ENCODE measurements at places on chromosomes 6 and 20.

DNA sequence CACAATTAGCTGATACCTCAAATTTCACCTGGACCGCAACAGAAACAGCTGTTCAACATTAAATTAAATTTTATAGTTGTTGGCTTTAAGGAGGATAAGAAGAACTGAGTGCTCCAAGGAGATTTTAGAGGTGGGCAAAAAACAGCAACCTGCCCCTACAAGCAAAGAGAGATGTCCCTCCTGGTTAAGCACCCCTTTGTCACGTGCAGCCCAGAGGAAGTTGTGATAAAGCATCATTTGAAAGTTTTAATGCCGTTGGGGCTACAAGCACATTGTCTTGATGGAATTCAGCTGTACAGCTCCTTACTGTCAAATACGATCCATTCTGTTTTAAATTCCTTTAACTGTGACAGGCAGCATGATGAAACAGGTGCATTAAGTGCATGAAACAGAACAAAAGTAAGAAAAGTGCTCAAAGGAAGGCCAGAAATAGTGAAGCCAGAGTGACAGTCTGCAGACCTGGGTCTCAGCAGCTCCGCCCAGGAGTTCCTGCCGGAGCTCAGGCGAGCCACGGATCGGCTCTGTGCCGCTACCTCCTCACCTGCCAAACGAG lies 195.0 kb downstream of the GMPR start:
- no peak for DNase-seq

- DNase-seq = no peak
Observed at GRCh38 chr6:162387718-162388382, 339.7 kb downstream of the PRKN start.

- DNase-seq = no peak
Observed at GRCh38 chr20:15794409-15794808, 778.8 kb downstream of the KIF16B start.

GRCh38 chr6:42440778-42441696 lies 10.7 kb downstream of the TRERF1 start:
- DNase-seq = no peak

DNA sequence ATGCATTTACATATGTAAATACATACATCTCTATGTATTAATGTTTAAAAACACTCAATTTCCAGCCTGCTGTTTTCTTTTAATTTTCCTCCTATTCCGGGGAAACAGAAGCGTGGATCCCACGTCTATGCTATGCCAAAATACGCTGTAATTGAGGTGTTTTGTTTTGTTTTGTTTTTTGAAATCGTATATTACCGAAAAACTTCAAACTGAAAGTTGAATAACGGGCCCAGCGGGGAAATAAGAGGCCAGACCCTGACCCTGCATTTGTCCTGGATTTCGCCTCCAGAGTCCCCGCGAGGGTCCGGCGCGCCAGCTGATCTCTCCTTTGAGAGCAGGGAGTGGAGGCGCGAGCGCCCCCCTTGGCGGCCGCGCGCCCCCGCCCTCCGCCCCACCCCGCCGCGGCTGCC lies 355 bp upstream of the BMP2 start:
- DNase-seq = no peak

DNA sequence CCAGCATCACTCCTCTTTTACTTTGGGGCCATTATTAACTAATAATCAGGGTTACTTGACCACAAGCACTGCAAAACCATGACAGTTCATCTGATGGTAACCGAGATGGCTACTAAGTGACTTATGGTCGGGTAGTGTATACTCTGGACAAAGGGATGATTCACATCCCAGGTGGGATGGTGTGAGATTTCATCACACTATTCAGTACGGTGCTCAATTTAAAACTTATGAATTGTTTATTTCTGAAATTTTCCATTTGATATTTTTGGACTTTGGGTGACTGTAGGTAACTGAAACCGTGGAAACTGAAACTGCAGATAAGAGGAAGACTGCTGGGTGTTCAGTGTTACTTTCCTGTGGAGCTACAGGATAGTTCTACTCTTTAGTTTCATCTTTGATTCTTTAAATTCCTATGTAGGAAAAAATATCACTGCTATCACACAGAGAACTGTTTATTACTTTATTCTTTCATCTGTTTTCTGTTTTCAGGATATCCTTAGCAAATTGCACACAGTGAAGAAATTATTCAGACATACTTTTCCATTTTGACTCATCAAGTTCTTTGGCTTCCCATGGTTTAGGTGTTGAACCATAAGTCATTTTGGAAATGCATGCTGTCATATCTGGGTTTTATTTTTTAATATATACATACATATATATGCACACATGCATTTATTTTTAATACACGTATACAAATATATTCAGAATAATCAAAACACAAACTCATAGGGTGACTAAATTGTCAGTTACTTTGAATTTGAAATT lies 59.1 kb upstream of the C20orf144 start:
- no peak for DNase-seq

DNA sequence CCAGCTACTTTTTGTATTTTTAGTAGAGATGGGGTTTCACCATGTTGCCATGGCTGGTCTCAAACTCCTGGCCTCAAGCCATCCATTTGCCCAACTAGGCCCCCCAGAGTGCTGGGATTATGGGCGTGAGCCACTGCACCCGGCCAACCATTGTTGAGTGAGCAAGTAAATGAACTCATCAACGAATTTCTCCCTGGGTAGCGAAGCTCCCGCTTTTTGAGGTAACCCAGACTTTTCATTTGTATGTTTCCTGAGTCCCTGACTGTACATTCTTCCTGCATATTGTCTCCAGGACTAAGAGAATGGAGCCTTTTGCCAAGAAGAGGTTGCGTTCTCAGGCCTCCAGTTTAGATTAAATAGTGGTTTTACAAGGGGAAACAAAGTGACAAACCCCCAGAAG lies 36.4 kb downstream of the RIPOR3 start:
- DNase-seq = no peak
